ENCODE measurements at places on chromosomes 7 and 10.

DNA sequence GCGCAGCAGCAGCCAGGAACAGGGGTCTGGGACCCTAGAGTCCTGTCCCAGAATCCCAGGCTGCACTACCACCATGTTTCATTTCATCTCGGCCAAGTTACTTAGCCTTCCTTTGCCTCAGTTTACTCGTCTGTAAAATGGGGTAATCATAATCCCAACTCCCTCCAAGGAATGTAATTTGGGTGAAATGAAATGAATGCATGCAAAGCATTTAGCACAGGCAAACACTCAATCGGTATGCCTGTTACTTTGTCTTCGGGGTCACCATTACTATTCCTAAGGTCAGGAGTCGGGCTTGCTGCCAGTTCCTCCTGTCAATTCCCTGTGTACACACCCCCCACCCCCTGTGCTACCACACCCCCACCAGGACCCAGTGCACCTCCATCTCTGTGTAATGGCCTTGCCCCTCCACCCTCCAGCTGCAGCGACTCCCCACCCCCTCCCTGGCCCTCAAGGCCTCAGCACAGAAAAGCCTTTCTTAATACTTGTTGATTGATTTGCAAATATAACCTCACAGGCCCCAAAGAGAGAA, 1.7 kb downstream of the TNS3 start:
- DNase-seq = no peak

- DNase-seq = no peak
Observed at GRCh38 chr10:49387071-49387470, 8.8 kb downstream of the DRGX start.

- no peak for DNase-seq
Observed at GRCh38 chr7:151575410-151575809, 55.7 kb upstream of the RHEB start.

DNA sequence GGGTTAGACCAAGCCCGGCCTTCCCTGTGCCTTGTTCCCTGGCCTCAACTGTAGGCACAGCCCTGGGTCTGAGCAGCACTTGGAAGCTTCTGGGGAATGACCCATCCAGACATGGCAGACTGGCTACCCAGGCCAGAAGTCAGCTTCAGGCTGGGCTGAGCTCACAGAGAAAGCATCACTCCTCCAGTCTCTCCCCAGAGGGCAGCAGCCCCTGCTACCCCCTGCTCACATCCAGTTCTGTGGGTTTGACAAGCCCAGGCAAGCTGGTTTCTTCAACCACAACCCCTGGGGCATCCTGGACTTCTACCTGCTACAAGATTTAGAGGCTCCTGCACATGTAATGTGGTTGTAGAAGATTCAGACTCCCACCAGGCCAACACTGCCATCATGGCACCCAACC, 9.0 kb downstream of the C10orf71 start:
- no peak for DNase-seq

Data from activated naive CD4-positive, alpha-beta T cell treated with anti-CD3 and anti-CD28 coated beads, Interleukin-2, amount 50 U/mL, for 72 hours (primary cell).